ENCODE measurements at places on chromosomes 11 and 22.

DNA sequence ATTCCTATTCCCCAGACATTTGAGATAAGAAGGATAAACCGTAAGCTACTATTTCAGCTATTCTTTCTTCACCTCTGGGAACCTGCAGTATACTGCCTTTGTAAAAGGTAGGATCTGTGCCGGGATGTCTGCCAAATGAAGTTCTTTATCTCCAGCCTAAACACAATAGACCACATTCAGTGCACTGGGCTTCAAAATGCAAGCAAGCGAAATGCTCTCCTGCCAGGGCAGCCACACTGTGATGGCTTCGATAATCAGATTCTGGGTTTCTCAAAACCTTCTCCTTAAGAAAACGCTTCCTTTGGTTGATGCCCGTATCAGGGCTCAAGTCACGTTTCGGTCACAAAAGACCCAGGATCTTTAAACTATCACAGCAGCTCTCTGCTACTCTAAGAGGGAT, 299.5 kb upstream of the B3GAT1 start:
- no peak for DNase-seq

- DNase-seq, result no peak
Observed at GRCh38 chr11:35274909-35275785, 136.2 kb downstream of the CD44 start.

DNA sequence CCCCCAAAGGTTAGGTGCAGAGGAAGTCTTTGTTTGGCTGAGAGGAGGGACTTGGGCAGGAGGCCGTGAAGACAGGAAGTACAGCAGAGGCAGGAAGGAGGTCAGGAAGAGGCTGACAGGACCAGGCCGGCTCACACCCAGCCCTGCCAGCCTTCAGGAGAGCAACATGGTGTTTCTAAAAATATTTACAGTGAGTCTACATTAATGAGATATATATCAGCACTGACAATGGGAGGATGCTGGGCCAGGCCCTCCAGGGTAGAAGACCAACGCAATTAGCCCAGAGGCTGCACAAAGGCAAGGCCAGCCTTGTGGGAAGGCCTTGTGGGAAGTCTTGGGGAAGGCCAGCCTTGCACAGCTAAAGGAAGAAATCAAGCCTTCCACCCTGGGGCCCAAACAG, 7.9 kb upstream of the APLNR start:
- DNase-seq, result no peak

- no peak for DNase-seq
Observed at GRCh38 chr11:65077451-65077850, 6.4 kb downstream of the CDCA5 start.

GRCh38 chr11:27158456-27159334, 118.1 kb downstream of the BBOX1 start:
- no peak for DNase-seq

- DNase-seq, result no peak
Observed at GRCh38 chr11:63908631-63909401, 8.1 kb downstream of the RCOR2 start.
